ENCODE measurements at places on chromosomes 6 and 20.

GRCh38 chr6:22435151-22435550 lies 134.2 kb upstream of the HDGFL1 start:
- DNase-seq, result no peak

DNA sequence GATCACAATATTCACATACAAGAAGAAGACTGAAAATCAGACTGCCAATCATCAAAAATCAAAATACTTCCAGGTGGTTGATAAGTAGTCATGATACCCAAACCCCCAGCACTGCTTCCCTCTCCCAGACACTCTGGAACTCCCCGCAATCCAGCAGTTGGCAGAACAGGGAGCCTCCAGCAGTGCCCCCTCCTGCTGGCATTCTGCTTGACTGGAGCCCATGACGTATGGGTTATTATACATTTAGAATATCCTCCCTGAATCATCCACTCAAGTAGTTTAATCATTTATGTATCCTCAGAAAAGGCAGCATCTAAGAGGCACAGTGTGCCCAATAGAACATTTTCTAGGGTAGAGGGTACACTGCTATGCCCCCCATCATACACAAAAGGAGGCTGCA lies 9.3 kb upstream of the OGFRL1 start:
- no peak for DNase-seq

- DNase-seq, result no peak
Observed at GRCh38 chr6:57297505-57297904, 19.9 kb upstream of the PRIM2 start.

DNA sequence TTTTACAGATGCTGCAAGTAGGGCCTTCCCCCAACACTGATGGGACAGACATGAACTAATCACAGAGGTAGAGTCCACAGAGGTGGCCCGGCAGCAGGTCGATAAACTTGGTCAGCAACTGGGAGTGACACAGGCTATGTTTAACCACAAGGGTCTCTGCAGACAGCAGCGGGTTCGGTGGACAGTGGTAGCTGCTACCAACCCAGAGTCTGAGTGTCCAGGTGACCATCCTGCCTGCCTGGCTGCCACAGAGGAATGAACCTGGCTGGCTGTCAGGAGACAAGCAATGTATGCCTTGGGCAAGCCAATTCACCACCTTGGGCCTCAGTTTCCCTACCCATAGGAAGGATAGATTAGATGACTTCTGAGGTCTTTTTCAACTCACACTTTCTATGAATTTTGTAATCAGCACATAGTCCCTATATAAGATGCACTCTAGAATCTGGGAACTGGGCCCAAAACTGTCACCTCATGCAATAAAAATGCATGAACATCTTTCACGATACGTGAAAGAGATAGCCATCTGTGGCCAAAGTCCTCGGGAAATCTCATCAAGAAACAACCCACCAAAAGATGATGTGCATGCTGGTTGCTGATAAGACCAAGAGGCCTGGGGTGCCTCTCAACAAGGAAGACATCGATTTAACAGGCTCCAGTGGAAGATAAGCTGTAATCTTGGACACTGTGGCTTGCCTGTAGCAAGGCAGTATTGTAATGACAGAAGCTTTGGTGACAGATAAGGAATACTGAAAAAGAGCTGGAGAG lies 30.5 kb downstream of the MDGA1 start:
- no peak for DNase-seq

- DNase-seq, result no peak
Observed at GRCh38 chr20:825710-826421, 7.6 kb upstream of the FAM110A start.

All from activated gamma-delta T cell treated with Interleukin-2 at 50 U/mL for 16 hours (primary cell).